ENCODE measurements at places on chromosomes 5 and 9.
A peak's percentile ranks its signal among the peaks of the same experiment; 100 is the strongest.

- DNase-seq = peak; percentile 64
Observed at GRCh38 chr5:177362610-177363507, 5.1 kb downstream of the RGS14 start.

- DNase-seq = no peak
Observed at GRCh38 chr5:92977846-92978540, 603.0 kb downstream of the NR2F1-AS1 start.

DNA sequence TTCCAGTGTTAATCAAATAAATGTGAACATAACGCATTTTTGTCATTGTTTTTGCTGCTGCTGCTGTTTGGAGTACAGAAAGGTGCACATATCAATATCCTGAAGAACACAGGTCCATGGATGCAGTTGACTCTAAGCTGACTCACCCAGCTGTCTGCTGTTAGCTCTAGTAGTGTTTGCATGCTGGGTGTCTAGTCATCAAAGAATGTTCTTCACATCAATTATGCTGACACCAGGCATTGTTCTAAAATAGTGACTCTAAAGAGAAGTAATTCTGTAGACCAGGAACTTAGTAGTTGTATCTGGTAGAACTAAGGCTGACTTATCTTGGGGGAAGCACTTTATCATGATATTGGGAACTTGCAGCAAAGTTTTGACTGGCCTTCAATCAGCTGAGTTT, 55.7 kb upstream of the DPYSL3 start:
- no peak for DNase-seq

DNA sequence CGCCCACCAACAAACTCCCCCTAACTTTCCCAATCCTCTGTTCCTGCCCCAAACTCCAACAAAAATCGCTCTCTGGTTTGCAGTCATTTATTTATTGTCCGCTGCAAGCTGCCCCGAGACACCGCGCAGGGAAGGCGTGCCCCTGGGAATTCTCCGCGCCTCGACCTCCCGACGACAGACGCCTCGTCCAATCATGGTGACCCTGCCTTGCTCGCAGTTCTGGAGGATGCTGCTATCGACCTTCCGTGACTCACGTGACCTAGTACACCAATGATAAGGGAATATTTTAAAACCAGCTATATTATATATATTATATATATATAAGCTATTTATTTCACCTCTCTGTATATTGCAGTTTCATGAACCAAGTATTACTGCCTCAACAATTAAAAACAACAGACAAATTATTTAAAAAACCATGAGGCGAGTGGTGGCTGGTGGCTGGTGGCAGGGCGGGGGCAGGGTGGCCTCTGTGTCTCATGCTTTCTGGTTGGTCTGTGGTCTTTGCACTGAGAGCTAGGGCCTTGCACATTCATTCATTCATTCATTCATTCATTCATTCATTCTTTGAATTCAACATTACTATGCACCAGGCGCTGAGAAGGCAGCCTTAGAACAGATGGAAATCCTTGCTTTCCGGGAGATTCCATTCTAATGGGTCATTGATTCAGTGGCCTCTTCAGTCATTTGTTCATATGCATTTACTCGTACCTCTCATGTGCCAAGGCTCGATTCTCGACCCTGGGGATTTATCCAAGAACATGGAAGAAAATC, 37.9 kb downstream of the FGF18 start:
- no peak for DNase-seq

DNA sequence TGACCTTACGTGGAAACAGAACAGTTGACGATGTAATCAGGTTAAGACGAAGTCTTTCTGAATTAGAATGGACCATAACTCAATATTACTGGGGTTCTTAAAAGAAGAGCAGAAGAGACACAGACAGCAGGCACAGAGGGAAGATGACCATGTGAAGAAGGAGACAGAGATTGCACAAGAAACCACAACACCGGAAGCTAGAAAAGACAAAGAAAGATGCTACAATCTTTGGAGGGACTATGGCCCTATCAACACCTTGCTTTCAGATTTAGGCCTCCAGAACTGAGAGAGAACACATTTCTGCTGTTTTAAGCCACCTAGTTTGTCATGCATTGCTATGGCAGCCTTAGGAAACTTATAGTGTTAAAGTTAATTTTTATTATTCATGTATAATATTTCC, 27.1 kb downstream of the CDH9 start:
- DNase-seq = no peak

GRCh38 chr9:69370430-69370829, 45.4 kb downstream of the ENTREP1 start:
- DNase-seq = no peak

DNA sequence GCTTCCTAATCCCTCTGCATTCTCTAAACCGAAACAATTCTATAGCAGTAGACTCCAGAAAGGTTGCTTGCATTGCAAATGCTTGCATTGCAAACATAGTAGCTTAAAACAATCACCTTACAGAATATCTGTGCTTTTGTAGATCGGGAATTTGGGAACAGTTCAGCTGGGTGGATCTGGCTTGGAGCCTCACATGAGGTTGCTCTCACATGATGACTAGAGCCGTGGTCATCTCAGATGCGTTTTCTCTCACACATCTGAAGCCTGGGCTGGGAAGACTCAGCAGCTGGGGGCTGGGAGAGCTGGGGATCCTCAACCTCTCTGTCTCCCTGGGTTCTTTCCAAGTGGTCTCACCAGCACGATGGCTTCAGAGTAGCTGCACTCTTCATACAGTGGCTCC, 127.8 kb downstream of the MSX2 start:
- no peak for DNase-seq

DNA sequence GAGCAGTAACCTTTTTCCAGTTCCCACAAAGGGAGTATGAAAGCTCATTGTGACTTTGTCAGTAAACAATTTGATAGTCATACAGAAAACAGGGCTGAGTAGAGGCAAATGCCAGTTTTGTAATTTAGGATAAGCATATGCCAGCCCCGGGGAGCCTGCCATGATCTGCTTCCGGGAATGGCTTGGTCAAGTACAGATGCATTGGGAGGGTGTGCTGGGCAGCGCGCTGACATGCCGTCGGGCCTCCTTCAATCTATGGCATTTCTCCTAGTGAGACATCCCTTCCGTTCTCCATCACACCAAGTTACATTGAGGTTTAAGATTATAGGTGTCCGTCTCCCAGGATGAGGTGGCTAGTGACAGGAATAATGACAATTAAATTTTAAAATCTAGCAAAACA, 48.6 kb downstream of the GNA14 start:
- no peak for DNase-seq

DNA sequence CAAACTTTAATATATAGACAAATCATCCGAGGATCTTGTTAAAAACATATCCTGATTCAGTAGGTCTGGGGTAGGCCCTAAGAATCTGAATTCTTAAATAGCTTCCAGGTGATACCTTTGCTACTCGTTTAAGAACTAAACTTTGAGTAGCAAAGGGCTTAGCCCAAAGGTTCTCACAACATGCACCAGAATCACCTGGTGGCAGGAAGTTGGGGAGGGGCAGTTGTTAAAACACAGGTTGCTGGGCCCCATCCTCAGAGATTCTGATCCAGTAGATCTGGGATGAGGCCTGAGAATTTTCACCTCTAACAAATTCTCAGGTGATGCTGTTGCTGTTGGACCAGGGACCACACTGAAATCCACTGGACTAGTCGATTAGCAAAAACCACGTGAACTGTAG, 20.0 kb upstream of the RGMB start:
- no peak for DNase-seq

DNA sequence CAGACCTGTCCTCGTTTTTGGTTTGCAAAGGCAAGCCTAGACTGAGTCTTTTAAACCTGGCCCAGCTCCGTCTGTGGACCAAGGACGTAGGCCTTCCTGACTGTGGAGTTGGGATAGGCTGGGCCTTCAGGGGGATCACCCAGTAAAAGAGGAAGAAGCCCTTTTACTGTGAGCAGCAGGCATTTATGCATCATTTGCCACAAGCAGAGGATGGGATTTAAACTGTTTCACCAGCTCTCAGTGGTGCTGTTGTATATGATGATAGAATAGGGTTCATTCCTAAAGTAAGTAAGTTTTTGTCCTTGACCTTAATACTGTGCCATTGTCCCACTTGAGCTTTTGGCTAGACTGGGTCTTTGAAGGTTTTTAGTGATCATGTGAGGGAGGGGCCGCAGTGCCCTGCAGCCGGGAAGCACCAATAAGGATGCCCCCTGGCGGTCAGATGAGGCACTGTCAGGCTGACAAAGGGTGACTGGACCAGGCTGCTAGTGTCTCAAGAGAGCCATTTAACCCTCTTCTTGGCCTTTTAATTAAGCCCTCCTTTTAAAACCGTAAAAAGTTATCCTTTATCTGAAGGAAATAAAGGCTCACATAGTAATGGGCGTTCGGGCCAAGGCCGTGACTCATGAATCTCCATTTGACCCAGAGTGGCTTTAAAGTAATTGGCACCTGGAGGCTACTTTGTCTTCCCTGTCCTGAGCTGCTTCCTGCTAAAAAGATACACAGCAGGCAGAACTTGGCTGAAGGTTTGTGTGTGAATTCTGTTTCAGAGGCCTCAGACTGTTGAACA, 74.0 kb downstream of the UBAP1 start:
- DNase-seq = peak; percentile 76

DNA sequence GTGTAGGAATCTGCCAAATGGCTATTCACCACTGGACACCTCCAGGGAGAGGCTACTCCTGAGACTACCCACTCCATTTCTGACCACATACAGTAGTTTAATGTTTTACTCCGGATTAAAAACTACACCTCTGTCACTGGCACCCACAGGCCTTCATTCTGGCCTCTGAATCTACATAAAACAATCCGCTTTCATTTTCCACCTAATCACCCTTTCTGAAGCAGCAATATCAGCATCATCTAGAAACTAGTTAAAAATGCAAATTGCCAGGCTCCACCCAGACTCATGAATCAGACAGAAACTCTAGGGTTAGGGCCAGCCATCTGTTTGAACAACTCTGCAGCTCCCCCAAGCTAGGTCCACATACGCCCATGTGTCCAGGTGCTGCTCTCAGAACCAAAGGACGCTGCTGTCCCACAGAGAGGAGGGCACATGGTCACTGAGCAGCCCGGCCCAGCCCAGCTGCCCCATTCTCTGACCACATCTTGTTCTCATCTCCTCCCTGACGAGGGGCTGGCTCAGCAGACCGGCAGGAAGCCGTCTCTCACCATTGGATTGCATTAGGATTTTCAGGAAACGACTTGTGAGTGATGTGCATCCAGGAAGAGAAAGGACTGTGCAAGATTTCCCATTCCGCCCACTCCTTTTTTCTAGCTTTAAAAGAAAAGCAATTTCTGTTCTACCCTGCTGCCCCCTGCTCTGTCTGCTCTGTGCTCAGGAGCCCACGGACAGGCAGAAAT, 34.7 kb downstream of the ADAM19 start:
- DNase-seq = peak; percentile 30

GRCh38 chr9:2720179-2720654, 2.9 kb downstream of the KCNV2 start:
- no peak for DNase-seq

GRCh38 chr5:157978061-157978460, 119.1 kb upstream of the CLINT1 start:
- no peak for DNase-seq

DNA sequence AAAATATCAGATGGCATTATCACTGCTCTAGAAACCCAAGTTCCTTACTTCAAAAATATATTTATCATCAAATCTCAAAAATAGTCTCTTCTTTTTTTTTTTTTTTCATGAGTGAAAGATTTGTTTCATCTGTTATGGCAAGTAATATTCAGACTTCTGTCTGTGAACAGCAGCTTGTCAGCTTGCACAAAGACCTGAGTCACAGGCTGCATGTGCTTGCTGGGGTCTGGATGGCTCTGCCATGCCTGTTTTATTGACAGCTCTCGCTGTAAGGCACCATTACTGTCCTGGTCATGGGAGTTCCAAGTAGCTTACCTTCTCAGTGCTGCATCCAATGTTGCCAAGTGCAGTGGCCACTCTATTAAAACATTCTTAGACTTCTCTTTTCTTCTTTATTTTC, 456.4 kb downstream of the GADD45G start:
- no peak for DNase-seq

DNA sequence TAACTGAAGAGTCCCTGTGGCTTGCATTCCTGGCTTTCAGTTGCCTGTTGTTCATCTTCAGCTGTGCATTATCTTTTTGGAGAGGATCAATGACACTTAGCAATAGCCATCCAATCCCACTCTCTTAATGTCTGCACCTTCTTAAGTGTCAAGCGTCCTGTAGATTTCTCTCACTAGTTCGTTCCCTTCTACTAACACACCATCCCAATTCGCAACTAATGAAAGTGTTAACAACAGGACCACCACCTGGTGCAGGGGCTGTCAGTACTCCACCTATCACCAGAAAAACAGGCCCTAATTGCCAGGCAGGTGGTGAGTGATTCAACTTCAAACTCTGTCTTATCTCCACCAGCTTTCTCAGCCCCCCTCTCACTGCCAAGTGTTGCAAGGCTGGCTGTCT, 169.4 kb upstream of the EFNA5 start:
- DNase-seq = no peak

DNA sequence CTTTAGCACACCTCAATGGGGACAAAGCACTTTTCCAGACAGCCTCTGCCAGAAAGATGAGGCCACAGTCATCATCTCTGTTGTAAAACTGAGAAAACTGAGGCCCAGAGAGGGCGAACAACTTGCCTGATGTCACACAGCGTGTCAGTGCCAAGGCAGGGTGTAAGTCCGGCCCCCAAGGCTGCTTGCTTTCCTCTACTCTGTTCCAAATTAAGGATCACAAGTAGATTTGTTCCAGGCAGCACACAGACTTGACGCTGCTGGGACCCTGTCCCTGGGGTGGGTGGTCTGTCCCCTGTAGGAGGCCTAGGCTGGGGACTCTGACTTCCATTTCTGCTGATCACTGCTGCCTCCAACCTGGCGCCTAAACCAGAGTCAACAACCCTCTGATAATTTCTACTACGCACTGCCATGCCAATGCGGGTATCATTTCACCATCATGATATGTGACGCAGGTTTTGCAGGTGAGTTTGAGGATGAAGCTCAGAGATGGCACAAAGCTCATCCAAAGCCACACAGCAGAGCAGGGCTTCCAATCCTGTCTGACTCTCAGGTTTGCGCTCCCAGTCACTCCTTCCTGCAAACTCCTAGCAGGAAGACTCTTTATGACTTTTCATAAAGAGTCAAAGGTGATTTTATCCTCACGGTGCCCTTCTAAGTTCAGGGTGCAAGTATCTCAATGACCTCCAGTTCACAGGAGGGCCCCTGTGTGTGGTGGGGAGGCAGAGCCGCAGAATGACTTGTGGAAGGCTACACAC, 13.5 kb upstream of the RALGDS start:
- no peak for DNase-seq

GRCh38 chr5:34930462-34930844, 1.1 kb downstream of the DNAJC21 start:
- DNase-seq = no peak

All from inflammatory macrophage treated with lipopolysaccharide for 1 hour (primary cell).